ENCODE measurements at places on chromosomes 5 and 9.

DNA sequence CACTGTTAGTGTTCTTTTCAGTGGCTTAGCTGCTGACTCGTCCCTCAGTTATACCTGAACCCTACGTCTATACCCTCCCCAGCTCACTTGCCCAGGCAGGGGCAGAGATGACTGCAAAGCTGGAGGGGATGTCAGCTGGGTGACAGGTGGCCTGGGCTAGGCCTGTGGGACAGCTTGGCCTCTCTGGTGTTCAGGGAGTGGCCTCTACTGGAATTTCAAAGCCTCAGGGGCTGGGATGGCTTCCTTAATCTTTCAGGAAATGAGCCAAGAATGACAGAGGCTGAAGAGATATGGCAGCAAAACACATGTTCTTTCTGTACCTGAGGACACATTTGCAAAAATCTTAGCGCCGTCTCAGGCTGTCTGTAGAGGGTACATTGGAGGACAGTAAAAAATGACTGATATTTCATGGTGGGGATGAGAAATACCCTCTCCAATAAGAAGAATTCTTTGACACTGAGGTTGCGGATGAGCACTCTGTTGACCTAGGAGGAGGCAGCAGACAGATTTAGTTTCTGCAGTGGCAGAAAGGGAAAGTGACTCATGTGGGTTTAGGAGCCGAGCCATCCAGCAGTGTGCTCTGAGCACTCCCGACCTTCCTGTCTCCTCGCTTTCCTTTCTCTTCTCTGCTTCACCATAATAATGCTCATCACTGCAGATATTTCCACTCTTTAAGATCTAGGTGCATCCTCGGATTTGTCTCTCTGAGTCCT is 54.4 kb downstream of the ENTREP1 start:
- no peak for DNase-seq

DNA sequence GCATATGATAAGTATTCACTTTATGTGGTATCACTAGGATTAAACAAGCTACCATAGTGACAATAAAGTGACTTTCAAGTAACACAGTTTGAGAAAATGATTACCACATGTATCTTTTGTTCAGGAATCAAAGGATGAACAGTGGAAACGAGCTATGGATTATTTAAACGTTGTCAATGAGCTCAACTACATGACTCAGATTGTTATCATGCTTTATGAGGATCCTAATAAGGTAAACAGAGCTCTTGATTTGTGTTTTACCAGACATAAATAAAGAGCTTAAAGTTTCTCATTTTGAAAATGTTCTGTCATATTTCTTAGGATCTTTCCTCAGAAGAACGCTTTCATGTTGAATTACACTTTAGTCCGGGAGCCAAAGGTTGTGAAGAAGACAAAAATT is 57.4 kb downstream of the PPIP5K2 start:
- no peak for DNase-seq

DNA sequence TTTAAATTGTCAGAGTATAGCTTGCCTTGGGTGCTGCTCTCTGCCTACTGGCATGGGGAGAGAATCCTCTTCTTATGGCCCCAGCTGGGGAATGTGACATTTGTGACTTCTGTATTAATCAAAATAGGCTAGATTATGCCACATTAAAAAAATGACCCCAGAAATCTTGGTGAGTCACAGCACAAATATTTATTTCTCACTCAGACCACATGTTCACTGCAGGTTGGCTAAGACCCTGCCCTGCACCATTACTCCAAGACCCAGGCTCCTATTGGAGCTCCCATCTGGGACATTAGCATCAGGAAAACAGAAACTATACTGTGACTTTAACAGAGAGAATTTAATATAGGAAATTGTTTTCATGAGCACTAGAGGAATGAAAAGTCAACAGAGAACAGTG is 16.6 kb upstream of the WHRN start:
- no peak for DNase-seq

DNA sequence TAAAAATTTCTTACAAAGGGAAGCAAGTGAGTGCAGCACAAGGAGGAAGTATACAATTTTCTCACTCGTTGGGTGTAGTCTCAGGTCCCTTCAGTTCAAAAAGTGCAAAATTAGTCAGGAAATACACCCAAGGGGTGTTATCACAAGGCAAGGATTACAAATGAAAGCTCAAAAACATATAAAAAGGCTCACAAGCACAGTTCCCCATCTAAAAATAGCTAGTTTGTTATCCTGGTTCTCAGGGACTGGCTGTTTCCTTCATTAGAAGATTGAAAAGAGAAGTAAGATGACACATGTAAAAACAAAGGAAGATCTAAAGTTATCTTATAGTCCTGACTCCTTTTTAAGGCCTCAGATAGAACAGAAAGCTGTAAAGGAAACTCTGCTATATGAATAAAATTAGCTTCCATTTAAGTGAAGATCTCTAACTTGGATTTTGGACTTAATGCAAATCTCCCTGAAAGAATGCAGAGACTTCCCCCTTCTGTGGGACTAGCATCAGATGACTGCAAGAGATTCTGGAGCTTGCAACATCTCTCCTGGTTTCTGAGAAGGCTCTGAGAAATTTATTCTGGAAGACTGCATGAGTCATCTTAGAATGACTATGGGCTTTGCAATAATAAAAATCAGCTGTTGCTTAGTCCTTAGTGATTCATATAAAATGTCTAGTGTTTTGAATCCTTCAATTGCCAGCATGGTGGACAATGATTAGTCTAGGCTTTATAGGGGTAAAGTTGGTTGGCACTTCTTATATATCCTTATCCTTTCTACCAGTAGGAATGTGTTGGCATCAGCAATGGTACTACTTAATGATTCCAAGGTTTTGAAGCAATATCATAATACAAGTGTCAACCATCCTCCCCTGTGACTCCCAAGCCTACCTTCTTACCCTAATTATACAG is 25.4 kb downstream of the DAB2 start:
- DNase-seq = no peak
